ENCODE measurements at places on chromosomes 7 and 10.

DNA sequence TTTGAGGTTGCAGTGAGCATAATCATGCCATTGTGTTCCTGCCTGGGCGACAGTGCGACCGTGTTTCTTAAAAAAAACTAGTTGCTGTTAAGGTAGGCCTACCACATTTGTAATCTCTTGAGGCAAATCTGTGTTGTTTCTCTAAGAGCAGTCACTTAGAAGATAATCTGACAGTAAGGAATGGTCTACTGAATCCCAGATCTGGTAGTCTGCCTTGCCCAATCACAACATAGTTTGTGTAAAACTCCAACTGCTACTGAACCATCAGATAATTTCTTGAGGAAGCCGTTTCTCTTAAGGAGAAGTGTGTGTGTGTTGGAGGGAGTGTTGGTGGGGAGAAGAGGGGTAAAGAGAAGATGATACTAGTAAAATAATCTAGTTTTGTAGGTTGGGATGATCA lies 5.0 kb downstream of the NRF1 start:
- DNase-seq: peak; percentile 30

DNA sequence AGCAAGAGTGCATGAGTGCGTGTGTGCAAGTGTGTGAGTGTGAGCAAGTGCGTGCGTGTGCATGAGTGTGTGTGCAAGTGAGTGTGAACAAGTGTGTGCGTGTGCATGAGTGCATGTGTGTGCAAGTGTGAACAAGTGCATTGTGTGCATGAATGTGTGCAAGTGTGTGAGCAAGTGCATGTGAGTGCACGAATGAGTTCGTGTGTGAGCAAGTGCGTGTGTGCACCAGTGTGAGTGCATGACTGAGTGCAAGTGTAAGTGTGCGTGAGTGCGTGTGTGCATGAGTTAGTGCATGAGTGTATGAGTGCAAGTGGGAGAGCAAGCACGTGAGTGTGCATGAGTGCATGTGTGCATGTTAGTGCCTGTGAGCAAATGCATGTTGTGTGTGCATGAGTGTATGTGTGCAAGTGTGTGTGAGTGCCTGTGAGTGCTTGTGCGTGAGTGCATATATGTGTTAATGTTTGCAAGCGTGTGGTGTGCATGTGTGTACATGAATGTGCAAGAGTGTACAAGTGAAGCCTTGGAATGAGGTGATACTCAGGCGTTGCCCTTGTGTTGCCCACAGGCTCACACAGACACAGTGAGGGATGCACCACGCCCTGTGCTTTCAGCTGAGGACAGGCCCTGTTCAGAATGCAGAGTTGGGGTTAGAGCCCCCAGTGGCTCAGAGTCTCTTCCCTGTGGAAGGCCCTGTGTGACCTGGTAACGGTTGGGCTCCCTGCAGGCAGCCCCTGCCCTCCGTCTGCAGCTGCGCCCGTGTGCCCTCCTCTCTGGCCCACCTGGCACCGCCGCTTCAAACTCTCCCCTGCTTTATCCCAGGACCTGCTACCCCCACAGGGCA lies 97.1 kb downstream of the NKX6-2 start:
- no peak for DNase-seq

- no peak for DNase-seq
Observed at GRCh38 chr7:114269714-114270113, 144.9 kb upstream of the FOXP2 start.

DNA sequence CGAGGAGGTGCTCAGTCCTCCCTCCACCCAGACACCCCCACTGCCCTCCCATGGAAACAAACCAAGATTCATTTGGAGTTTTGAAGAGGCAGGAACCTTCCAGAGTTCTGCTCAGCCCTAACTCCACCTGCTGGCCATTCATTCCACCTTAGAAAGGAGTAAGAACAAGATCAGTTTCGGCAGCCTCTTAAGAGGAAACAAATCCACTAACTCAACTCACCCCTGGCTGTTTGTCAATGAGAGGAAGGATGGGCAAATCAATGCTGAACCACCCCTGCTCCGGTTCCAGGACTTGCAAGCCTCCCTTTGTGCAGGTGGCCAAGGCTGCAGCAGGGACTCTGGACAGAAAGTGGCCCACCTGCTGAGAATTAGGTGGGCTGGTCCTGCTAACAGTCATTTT lies 26.2 kb downstream of the CCDC3 start:
- peak; percentile 16 for DNase-seq

DNA sequence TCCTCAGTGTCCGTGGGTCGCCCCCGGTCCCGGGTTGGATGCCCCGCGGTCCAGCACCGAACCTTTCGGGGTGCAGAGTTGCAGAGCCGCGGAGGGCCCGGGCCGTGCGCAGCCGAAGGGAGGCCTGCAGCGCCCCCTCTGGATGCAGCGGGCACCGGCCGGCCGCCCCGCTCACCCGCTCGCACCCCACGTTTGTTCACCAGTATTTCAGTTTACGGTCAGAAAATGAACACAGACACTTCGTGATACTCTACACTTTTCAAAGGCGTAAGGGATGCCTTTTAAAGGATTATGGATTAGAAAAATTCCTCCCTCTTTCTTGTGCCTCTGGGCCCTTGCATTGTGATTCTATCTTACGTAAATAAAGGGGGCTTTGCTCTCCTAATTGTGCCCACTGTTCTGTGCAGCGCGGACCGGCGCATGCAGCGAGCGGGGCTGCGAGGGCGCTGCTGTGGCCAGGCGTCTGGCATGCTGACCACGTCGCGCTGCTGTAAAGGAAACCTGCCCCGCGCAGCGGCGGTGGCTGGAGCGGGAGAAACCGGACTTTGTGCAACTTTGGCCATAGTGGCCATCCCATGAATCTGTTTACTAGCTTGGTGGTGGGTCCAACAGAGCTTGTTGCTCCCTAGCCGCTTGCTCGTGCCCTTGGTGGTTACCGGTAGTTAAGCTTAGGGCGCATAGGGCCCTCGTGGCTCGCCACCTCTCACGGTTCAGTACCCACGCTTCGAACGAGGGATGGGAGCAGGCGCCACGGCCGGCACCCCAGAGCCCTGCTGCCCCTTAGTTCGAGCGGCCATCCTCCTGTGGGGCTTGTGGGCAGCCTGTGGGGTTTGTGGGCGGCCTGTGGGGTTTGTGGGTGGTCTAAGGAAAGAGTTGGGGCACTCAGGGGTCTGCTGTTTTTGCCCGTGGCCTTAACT lies 739 bp upstream of the MEST start:
- no peak for DNase-seq

GRCh38 chr10:98100476-98100875 lies 34.0 kb upstream of the R3HCC1L start:
- DNase-seq: no peak

- peak; percentile 46 for DNase-seq
Observed at GRCh38 chr10:91088300-91089140, 131.9 kb upstream of the PCGF5 start.
